ENCODE measurements at places on chromosomes 2 and 18.

DNA sequence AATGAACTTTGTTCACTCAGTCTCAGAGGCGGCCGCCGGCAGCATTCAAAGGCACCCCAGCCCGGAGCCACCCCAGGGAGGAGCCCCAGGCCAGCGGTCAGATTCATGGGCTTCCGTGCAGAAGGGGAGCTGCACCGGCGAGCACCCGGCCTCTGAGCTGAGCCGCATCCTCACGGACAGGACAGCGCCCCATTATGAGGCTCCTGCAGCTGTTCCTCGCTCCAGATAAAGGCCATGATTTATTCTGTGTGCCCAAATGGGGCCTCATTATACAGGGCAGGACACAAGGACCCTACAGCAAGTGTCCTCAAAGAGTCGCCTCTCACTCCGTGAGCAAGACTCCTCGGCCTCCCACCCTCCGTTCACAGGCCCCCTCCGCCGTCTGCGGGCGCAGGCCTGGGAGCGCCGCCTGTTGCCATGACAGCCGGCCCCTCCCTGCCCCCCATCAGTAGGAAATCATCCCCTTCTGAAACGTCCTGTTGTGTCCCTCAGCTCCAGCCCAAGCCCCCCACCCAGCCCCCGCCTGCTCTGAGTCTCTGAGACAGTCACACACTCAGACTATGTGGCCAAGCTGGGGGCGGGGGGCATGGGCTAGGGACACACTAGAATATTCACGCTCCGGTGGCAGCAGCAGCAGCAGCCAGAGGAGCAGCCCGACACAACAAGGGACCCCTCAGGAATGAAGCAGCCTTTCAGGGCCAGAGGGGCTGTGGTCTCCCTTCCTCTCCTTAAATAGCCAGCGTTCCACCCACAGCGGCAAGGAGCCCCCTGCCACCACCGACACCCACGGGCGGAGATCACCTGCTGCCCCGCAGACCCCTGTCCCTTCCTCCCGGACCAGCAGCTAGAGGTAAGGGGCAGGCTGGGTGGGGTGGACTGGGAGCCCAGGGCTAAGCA is at the start of gene GPR17:
GPR17 (plus strand) TSS at position 759 of the 897 bp plus-strand sequence. CDS start 4,583 bp downstream, outside the sequence.
- DNase-seq, result no peak

DNA sequence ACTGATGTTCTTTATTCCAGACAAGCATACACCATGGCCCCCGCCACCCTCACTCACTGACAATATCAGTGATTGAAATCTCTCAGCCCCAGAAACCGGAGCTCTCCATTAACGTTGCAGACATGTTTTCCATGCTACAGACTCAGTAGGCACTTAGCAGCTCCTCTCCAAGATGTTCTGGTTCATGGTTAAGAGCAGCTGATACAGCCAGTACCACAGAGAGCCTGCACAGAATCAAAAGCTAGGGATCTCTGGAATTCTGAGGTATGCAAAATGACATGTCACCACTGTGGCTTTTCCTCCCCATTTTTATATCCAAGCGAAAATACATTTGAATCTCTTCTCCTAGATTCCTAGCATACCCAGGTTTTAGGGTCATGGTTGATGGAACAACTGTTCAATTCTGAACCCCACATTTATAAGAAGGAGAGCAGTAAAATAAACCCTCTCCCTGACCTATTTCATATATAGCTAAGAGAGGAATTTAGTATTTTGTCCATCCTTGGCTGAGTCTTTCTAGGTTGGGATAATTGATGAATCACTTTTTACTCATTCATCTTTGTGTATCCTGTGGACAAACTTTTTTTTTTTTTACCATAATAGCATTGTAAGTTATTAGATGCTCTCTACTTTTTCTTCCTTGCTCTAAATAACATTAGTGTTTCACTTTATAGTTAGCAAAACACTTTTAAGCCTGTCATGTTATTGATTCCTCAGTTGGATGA is 488.4 kb upstream of the PIK3C3 start:
- DNase-seq, result no peak

GRCh38 chr2:67752199-67752598 is 310.6 kb downstream of the C1D start:
- DNase-seq, result no peak

GRCh38 chr2:168694173-168694572 is 108.3 kb upstream of the NOSTRIN start:
- DNase-seq, result no peak

DNA sequence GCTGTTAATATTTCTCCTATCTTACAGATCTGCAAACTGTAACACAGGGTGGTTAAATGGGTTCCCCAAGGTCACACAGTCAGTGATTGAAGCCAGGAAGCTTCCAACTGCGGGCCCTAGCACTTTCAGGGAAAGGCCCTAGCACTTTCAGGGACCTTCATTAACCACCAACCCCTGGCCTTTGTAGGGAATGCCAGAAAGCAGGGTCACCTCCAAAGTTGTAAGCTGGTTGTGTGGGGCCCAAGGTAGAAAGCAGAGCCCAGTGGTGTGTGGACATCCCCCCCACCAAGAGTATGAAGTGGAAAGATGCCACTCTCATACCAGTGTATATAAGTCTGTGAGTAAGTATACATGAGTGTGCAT is 4.4 kb downstream of the DLX2 start:
- no peak for DNase-seq

DNA sequence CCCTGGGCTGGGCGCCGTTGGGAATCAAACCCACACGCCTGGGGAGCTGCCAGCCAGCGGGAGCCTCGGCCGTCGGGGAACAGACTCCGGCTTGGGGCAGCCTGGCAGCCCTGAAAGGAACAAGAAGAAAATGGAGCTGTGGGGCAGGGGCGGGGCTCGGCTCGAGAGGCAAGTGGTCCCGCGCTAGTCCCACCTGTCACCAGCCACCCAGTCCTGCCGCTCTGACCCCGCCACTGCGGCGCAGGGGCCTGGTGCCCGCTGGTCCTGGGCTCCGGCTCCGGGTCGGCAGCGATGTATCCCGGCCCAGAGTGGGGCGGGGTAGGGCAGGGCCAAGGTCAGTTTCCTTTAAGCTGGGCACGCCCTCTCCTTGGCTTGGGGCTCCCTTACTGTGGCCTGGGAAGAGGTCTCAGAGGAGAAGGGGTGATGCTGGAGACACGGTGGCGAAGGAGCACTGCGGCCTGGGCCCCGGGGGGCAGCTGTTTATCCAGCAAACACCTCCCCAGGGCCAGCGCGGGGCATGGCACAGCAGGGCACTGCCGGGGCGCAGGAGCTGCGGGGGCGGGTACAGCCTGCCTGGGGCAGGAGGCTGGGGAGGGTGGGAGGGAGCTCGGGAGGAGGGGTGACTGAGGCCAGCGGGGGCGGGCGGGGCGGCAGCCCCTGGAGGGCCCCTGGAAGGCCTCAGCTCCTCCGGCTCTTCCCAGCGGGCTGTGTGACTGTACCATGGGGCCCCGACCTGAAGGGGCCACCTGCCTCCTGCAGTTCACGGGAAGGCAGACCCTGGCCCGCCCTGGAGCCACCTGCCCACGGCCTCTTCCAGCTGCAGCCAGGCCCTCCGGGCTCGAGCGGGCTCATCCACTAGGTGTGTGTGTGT is 15.6 kb downstream of the ODC1 start:
- no peak for DNase-seq

GRCh38 chr18:76801567-76802505 is 20.5 kb upstream of the ZNF236 start:
- DNase-seq, result peak; percentile 24

DNA sequence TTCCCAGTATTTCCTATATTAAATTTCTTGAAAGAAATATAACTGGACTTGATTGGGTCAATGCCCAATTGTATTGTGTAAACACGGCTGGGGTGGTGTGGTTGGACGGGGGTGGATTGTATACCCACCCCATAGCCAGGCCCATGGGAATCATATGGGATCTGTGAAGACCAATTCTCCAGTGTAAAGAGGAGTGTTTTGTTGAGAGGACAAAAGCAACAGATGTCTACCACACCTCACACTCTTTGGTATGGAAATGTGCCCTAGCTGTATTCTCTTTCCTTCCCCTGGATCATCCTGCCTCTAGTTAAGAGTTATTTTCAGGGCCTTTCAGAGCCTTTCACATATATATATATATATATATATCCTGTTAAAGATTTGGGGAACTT is 57.5 kb upstream of the TGIF1 start:
- no peak for DNase-seq

GRCh38 chr2:15112216-15112615 is 448.9 kb downstream of the NBAS start:
- no peak for DNase-seq

GRCh38 chr2:224940618-224941017 is 101.7 kb downstream of the DOCK10 start:
- no peak for DNase-seq

DNA sequence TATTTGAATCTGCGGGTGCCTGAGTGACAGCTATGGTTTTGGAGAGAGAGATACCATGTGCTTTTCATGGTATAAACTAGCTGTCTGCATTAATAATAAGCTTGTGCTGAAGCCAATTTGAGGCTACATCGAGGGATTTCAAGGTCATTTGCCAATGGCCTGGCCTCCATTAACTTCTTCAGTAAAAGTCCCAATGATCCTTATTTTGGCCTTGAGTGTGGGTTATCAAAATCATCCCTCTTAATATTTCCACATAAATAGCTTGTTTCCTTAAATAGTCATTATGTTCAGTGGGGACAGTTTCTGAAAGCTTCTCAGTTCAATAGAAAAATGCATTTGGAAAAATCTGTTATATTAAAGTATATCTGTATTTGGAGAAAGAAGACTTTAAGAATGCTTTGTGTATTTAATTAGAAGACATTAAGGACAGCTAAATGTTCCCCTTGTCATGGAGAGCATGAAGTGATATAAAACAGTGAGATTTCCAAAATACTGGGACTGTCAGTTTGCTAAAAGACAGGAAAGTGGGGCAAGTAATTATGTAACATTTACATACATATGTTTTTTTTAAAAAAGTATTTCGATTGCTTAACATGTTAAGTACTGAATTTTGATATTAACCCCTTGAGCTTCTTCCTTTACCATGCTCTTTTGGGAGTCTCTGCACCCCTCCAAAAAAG is 355.5 kb upstream of the ZEB2 start:
- no peak for DNase-seq

DNA sequence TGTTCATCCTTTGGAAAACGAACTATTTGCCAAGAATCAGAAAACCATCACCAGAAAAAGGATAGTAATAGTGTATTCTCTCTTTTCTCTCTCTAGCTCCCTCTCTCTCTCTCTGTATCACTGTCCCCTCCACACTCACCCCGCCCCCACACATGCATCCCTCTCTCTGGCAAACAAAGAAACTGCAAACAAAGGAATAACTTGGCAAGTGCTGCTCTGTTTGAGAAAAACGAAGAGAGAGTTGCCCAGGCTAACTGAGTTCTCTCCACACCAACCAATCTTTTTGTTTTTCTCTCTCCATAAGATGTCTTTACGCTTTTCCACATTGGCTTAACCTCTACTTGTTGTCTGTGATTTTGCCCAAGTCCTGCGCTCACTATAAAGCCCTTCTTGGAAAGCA is 316.2 kb downstream of the EPHA4 start:
- no peak for DNase-seq

- no peak for DNase-seq
Observed at GRCh38 chr2:177881008-177881747, 191.4 kb downstream of the PDE11A start.

DNA sequence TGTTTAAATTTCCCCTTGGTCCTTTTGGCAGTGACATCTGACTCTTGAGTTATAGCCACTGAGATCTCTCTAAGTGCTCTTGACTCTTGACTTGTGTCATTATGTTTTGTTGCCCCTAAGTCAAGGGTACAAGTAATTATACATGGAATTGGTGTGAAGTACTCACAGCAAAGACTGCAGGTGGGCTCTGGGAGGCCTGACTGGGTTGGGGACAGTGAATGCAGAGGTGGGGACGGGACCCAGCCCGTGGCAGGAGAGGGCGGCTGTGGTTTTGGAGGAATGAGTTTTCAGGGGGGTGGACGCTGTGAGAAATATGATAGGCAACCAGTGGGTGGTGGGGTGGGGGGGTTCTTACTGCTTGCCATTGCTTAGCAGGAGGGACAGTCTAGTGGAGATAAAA is 97.8 kb downstream of the NCK2 start:
- DNase-seq, result no peak

DNA sequence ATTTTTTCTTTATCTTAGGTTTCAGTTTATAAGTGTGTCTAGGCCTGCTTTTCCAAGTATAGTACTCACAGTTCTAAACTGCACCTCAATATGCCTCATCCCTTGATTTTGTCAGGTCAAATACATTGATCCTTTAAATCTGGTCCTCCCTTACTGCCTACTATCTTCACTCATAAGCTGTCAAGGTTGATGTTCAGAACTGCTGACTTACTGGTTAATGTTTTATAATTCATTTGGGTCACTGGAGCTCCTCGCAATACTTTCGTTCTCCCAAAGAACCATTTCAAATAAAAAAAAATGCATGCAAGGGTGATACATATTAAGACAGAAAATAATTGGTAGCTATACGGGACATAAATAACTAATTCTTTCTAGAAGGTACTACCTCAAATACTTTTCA is 41.3 kb upstream of the MARCHF7 start:
- DNase-seq, result no peak

DNA sequence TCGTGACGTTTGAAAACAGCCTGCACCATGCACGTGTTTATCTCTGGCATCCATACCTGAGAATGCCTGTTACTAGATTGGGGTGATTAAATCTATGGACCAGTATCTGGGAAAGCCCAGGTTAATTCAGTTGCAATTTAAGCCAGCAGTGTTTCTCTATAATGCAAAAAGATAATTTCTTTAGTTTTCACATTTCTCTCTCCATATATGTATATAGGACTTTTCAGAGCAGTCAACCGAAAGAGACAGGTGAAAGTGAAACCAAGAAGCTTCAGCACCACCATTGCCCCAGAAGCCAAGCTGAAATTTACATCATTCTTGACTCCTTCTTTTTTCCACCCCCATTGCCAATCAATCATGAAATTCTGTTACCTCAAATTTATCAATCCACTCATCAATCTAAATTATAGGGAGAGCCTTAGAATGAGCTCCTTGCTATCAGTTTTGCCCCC is 2.7 kb upstream of the LRP2 start:
- no peak for DNase-seq

DNA sequence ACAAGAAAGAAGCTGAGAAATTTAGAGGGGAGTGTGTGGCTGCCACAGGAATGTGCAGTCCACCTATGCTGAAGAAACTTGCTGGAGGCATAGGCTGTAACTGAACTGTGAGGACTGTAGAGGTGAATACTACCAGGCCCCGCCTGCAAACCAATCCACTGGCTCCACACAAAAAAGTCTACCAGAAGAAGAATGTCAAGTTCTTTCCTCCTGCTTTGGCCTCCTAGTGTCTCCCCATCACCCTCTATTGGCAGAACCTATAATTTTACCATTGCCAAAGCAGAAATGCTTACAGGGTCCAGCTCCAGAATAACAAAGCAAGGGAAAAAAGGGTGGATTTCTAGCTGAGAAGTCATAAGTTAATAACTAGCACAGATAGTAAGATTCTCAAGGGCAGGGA is 5.9 kb upstream of the ATP5MC3 start:
- no peak for DNase-seq

- DNase-seq, result no peak
Observed at GRCh38 chr2:217897816-217898806, 104.7 kb downstream of the TNS1 start.

DNA sequence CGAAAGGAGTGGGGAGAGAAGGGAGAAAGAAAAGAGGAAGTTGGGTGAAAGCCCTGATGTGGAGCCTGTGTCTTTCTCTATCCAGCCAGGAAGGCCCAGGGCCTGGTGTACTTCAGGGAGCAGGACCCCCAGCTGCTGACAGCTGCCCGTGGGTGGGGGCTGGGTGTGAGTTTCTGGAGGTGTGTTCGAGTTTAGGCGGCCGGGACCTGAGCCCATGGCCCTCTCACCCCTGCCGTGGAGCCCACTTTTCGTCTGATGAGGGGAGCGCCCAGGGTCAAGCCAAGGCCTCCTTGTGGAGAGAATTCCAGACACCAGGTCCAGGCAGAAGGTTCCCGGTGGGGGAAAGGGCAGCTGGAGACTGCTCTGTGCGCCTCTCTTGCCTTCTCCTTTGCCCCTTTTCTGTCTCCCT is 2.2 kb downstream of the SIX3 start:
- no peak for DNase-seq

- DNase-seq, result no peak
Observed at GRCh38 chr18:12679183-12679786, 21.4 kb upstream of the SPIRE1 start.

All from activated T-cell treated with anti-CD3 and anti-CD28 coated beads for 1 hour (primary cell).